ENCODE measurements at places on chromosomes 3 and 15. TPM values are rescaled to one million over a fixed set of nuclear protein-coding genes. Genes with fewer than 3 reads are reported as not detected.

The MAN2C1 gene
- 20.5 TPM for polyA plus RNA-seq

The KBTBD12 gene
- 1.5 TPM for polyA plus RNA-seq

The TM4SF1 gene
- 4.7 TPM for polyA plus RNA-seq

The GOLGA6L22 gene
- polyA plus RNA-seq = not detected
